ENCODE measurements at places on chromosomes 3 and 15.
A peak's percentile ranks its signal among the peaks of the same experiment; 100 is the strongest.

DNA sequence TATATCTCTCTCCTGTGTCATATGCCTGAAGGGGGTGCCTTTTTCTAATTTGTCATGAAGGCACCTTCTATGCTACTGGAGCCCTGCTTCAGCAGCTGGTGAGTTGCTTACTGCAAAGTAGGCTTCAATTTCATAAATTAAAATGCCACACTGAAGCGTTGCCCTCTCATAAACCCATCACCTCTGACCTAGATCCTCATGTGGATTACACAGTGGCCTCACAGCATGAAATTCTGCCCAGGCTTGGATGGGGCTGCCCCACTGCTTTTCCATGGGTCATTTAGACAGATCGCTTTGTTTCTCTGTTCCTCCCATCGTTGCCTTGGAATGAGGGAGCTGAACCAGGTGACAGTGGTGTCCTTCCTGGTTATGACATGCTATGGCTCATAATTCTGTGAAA, 131.2 kb downstream of the RPL22L1 start:
- DNase-seq, result no peak

DNA sequence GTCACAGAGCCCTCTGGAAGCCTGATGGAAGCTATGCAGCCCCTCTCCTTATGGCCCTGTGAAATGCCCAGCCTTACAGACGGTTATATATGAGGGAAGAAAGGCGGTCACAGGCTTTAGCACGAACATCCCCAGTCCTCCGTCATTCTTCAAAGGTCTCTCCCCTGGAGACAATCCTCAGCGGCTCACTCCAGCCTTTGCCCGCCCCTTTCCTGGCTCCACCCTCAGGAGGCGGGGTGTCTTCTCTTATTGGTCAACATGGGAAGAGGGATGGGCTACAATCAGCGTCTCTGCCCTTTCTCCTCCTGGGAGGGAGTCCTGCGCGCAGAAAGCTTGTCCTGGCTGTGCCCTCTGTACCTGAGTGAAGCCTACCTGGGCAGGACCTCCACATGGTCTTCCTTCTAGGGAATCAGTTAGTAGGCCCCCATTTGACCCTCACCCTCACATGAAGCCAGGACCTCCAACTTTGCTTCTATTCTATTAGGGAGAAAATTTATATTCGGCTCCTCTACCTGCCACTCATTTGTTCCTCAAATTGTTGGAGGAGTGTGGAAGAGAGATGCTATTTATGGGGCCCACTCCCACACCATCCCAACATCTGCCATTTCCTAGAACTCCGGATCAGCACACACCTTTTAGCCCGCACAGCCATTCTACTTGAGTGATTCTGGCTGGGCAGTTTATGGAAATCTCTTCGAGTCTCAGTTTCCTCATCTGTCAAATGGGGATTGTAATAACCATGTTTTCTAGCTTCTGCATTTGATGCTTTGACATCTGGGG, 112.9 kb upstream of the SLC6A11 start:
- no peak for DNase-seq

DNA sequence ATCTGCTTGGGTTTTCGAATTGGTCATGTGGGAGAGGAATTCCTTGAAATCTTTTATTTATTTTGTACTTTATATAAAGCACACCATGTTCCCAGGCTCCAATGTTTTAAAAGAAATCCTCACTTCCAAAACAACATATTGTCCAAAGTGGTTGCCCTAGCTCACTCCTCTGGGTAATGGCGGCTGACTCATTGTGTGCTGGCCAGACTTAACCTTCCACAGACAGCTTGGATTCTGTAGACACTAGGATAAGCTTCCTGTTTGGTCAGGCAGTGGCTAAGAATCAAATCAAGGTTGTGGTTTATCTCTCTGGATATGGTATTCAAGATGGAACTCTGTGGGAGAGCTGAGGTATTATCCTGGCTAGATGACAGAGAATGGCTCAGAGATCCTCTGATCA, 55.8 kb upstream of the FAM98B start:
- DNase-seq, result no peak

DNA sequence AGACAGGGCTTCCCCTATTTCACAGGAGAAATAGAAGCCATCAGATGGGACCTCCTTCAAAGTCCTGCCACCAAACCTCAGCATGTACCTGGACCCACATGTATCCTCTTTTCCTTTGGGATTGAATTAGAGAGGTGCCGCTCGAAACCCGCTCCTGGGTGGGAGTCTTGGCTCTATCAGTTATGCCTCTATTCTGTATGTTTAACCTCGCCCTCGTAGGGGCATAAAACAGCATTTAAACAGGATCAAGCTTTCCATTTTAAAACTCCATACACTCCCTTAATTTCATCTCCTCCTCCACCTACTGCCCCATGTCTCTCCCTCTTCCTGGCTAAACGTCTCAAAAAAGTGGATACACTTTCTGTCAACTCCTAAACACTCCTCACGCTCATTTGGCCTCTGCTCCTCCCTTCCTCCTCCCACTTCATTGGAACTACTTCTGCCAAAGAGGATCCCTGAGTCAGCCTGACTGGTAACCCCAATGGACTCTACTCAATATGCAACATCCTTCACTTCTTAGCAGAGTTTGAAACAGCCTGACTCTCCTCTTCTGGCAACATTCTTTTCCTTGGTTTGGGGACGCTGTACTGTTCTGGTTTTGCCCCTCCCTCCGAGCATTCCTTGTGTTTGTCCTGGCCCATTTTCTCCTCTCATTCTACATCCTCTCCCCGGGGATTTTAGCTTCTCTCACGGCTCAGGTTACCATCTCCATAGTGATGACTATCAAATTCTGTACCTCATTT, 23.0 kb upstream of the MUC20 start:
- DNase-seq, result no peak

- DNase-seq, result no peak
These were observed 217.1 kb downstream of the GBE1 start for GRCh38 chr3:81544385-81544784.

DNA sequence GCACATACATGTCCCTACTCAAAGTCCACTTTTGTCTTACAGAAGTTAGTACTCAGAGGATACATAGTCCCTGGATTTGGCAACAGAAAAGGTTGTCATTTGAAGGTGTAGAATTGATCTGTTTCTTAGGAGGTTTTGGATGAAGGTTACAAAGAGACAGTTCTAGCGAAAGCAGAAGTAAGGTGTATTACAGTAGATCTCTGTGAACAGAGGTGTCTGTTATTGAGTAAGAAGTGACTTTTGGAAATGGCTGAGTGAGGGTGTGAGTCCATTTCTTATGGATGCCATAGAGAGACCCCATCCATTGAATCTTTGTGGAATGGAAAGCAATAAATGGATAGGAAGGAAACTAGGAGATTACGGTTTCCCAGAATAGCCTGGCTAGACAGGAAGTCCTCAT, 5.6 kb downstream of the ZNF662 start:
- no peak for DNase-seq

- peak; percentile 10 for DNase-seq
These were observed 301.0 kb upstream of the TBL1XR1 start for GRCh38 chr3:177498037-177498857.

GRCh38 chr3:22239011-22239410, 488.0 kb upstream of the ZNF385D start:
- no peak for DNase-seq

DNA sequence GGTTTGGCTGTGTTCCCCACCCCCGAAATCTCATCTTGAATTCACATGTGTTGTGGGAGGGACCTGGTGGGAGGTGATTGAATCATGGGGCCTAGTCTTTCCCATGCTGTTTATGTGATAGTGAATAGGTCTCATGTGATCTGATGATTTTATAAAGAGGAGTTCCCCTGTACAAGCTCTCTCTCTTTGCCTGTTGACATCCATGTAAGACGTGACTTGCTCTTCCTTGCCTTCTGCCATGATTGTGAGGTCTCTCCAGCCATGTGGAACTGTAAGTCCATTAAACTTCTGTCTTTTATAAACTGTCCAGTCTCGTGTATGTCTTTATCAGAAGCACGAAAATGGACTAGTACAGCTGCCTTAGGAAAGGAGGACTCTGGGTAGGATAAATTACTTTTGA, 976.7 kb downstream of the MCTP2 start:
- no peak for DNase-seq

- peak; percentile 13 for DNase-seq
These were observed 55.5 kb downstream of the ST6GAL1 start for GRCh38 chr3:186985661-186986364.

DNA sequence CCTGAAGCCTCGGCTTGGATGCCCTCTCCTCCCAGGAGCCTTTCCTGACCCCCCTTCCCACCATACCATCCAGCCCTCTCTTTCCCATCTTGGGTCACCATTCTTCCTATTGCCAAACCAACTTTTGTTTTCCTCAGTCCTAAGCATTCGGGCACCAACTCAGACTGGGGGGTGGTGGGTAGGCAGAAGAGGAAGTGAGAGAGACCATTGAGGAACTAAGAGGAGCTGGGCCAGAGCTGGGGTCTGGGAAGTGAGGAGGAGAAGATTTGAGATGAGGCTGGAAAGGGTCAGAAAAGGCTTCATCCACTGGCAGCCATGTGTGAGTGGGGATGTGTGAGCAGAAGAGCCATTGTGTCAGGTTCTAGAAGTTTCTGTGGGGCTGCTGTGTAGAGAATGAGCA, 37.7 kb downstream of the TKT start:
- no peak for DNase-seq

GRCh38 chr15:52651868-52652267, 27.3 kb downstream of the ATOSA start:
- peak; percentile 55 for DNase-seq

DNA sequence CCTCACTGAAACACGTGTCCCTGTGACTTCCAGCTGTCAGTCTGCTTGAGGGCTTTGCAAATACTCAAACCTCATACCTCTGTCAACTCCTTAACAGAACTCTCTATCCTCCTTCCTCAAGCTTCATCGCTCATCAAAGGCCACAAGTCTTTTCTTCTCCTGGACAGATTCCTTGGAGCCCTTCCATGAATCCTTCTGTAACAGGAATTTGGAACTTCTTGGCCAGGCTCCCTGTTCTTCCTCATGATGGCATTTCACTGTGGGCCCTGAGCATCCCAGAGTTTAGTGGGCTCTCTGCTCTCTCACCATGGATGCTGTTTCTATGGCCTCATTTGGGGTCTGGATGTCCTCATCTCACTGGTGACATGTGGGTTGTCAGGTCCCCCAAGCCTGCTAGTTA, 105.0 kb upstream of the TLE3 start:
- no peak for DNase-seq

DNA sequence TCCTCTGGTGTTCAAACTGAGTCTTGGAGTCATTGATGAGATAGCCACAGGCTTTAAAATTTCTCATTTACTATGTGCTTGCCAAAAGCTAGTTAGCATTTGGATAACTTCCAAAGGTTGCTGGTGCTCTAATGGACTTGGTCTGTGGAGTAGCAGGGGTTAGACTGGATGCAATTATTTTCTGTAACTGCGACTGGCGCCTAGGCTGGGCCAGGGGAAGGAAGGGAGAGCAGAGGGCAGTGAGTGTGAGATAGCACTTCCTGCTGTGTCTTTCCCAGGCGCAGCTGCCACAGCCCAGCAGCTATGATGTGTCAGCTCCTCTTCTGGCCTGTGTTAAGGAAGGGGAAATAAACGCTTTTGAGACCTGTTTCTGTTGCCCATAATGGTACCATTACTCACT, 98.6 kb downstream of the MYRIP start:
- no peak for DNase-seq

DNA sequence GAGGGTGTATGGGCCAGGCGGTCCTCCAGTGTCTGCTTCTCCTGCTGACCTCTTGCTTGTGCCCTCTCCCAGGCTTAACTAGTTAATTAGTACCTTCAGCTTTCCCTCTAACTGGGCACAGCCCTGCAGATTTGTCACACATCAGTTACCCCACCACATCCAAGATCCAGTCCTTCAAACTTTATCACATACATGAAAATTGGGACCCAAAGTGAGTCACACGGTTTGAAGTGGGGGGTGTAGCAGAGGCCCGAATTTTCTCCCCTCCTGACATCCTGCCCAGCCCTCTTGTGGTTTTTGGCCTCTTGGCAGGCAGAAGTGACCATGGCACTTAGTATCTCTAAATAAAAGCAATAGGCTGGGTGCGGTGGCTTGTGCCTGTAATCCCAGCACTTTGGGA, 3.9 kb downstream of the MAPKAPK3 start:
- no peak for DNase-seq

GRCh38 chr3:132907293-132907692, 130.9 kb upstream of the TMEM108 start:
- no peak for DNase-seq

DNA sequence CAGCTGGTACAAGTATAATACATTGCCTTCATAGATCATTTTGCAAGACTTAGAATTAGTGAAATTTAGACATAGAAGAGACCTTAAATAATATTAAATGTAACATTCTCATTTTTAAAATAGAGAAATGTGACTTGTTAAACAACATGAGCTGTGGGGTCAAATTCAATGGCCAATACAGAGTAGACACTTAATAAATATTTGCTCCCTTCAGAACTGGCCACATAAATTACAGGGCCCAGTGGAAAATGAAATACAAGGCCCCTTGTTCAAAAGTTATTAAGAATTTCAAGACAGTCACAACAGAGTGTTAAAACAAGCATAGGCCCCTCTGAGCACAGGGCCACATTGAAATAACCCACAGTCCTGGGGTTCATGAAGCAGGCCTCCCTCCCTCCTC, 58.1 kb upstream of the PHLDB2 start:
- no peak for DNase-seq

DNA sequence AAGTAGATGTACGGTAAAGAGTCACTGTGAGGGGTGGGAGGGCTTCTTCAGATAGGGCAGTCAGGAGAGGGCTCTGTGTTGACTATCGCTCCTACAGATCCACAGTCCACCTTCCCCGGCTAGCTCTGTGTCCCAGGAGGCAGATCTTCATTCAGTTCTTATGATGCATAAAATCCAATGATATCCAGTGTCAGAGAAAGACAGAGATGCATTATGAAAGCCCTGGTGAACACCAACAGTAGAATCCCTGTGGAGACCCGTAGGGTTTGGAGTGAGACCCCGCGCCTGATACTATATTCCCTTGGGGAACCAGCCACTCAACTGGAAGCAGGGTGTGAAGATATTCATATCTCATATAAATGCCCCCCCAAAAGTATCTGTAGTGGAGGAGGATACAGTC, 119.8 kb upstream of the SLCO3A1 start:
- no peak for DNase-seq

DNA sequence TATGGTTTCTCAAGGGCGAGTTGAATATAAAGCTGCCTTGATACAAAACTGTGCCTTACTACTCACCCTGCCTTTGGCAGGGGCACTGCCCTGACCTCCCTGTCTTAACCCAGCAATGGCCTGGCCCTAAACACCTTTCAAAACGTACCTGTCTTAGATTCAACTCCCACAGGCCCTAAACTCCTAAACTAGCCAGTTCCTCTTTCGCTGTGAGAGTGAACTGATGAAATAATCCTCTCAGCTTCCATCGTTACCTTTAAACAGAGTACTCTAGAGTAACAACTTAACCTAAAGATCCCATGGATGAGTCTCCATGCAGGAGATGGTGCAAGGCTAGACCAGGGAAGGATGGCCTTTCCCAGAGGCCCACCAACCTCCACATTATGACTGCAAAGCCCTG, 133.0 kb upstream of the THBS1 start:
- no peak for DNase-seq

DNA sequence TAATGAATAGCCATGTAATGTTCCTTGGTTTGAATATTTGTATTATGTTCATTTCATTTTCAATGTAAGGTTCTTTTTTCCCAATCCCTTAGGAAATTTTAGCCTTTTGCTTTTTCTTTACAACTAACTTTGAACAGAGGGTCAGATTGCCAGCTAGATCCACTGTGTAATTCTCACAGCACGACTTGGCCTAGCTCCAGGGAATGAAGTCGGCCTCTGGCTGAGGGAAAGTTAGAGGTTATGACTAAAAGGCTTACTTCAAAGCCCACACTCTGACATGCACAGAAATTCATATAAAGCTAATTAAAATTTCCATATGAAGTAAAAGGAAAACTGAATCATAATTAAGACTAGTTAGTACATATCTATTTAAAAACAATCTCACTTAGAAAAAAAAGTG, 38.7 kb downstream of the ROBO1 start:
- DNase-seq, result no peak

Measured in CD4-positive, alpha-beta T cell treated with Interleukin-17A for 1 hour (primary cell).